ENCODE measurements at places on chromosomes 7 and 10. TPM values are rescaled to one million over a fixed set of nuclear protein-coding genes. Genes with fewer than 3 reads are reported as not detected.

The CALHM1 gene
- total RNA-seq, result not detected

The NPSR1 gene
- total RNA-seq, result not detected

The SORCS1 gene
- total RNA-seq, result not detected

The MYOZ1 gene
- total RNA-seq, result not detected

The ZWINT gene
- total RNA-seq, result 69.6 TPM
